NCI-H1092 treated with DMSO at 0.1 percent for 48 hours (cell line): ENCODE measurements at places on chromosomes 13 and 19.

DNA sequence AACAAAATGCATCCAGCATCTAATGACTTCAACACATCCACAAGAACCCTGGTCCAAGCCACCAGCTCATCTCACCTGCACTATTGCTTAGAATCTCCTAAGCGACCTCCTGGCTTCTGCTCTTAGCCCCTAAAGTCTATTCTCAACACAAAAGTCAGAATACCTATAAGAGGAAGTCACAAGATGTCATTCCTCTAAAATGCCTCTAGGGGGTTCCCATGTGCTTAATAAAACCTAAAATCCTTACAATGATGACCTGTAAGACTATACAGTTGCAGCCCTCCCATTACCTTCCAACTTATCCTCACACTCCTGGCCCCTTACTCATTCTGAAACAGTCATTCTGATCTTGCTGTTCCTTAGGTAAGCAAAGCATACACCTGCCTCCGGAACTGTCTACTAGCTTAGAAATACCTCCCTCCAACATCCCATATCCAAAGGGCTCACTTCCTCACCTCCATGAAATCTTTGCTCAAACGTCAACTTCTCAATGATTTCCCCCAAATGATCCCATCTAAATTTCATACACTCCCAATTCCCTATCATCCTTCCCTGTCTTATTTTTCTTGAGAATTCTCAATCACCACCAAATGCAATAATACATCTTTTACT lies 10.0 kb downstream of the ATP7B start:
- DNase-seq, result peak; percentile 57

DNA sequence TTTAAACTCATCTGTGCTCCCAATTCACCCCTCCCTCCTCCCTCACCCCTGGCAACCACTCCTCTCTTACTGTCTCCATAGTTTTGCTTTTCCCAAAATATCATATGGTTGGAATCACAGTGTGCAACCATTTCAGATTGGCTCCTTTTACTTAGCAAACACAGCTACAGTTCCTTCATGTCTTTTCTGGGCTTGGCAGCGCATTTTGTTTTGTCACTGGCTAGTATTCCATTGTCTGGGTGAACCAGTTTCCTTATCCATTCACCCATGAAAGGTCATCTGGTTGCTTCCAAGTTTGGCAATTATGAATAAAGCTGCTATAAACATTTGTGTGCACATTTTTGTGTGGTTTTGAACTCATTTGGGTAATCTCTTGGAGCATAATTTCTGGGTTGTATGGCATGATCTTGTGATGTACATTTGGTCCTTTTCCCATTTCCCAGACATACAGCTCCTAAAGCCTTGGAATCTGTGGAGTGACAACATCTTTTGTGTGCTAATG lies 23.9 kb upstream of the GAS6 start:
- no peak for DNase-seq

DNA sequence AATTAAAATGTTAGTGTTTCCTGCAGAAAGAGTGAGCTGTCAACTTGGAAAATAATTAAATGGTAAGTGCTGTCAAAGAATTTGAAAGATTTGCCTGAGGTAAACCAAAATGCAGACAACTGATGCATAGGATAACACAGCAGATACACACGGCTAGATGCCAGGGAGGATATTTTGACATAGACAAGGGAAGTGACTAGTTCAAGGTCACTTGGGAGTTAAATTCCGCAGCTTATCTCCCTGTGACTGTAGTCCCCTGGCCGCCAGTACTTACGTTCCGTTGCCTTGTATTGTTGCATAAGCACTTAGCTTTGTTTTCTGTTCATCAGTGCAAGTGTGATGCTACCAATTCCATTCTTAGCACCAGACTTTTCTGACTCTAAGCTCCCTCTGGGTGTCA lies 247.3 kb upstream of the MAB21L1 start:
- no peak for DNase-seq

- DNase-seq, result no peak
Measured at GRCh38 chr13:111904701-111905608, 162.0 kb upstream of the SOX1 start.

GRCh38 chr13:83333614-83334388 lies 548.5 kb downstream of the SLITRK1 start:
- DNase-seq, result no peak

DNA sequence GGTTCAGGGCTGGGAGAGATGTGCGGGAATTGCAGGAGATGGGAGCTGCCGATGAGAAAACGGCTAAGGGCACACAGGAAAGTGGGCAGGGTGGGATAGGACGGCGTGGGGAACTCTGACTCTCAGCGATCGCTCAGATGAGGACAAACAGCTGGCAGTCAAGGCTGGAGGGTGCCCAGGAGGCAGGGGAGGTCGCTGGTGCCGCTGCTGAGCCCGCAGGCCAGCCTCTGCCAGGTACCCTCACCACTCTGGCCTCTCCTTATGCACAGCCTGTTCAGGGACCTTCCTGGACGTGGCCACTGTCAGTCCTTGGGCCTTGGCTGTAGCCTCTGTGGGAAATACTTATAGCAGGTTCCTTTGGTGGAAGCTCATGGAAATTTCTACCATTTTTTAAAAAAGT lies 308.6 kb downstream of the TEX29 start:
- DNase-seq, result no peak
